ENCODE measurements at places on chromosomes 12 and 14.

DNA sequence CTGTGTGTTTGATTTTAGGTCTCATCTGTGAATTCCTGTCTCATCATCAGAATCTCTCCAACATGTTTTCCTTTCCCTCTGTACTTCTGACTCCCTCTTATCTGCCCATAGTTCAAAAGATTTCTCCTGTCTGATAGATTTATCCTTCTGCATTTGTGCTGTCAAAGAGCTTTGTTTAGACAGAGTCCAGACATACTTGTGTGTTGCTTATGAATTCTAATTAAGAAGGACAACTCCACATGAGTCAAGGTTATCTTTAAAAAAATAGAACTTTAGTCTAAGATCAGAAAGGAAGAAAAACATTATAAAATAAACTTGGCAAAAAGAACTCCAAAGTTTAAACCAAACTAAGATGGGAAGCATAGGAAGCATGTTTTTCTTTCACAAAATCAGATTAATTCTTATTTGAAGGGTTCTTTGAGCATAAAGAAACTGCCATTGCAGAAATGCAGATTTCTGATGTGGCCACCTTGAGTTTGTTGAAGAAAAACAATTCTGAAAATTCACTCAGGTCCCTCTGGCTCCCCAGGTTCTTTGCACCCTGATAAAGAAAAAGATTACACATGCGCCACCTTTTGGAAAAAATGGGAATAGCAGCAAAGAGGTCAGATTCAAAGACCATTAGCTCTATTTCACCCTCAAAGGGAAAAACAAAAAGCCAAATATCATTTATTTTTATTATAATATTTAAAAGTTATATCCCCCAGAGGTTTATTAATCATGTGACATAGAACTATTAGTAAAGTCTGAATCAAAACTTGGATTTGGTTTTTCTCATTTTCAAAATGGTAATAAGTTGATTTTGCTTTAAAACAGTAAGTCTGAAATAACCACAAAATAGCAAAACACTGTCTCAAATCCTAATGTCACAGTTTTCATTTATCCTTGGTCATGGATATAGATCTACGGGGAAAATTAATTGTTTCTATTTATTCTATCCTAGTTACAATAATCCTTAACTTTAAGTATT lies 143.7 kb upstream of the DCN start:
- no peak for DNase-seq

DNA sequence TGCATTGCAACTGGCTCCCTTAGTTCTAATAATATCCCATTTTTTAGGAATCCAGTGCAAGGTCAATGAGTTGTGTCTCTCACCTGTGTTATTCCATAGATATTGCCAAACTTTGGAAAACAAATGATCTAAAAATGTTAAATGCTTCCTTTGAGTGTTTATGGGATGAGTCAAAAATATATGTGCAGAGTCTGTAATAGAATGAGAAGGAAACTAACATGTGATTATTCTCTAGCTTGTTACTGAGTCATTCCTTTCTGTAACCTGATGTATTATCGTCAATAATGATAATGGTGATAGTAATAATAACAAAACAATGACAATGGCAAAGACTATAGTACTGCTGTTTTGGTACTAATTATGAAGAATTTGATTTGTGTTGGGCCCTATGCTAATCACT lies 11.5 kb downstream of the ACSS3 start:
- DNase-seq, result no peak

DNA sequence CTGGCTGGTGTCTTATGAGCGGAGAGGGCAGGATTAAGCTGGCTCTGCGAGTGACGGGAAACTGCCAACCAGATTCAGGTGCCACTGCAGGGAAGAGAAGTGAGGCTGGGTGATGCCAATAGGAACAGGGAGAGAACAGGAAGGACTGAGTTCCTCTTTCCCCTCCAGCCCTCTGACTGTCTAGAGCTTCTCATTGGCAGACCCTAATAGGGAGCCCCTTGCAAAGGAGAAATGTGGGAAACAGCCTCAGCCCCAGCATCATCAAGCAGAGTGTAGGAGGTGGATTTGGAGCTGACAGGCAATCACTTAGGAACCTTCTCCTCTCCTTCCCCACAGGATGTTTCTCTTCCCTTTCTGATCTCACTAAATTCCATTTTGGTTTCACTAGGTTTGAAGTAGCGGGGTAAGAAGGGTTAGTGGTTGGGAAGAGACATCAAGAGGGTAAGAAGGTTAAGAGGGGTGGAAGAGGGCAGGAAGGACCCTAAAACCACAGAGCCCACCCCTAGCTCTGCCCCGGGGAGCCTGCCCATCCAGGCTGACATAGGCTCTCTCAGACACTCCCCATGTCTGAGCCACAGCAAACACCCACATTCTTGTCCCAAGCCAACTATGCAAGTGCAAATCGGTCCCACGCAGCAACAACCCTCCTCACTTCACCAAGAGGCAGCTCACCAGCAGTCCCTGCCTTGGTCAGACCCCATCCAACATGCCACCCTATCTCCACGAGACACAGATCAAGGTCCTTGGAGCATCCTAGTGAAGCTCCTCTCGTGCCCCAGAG lies 111.1 kb downstream of the STAB2 start:
- no peak for DNase-seq

- no peak for DNase-seq
These were observed 22.9 kb upstream of the NR1H4 start for GRCh38 chr12:100450735-100451134.

GRCh38 chr12:76451528-76451927 lies 103.3 kb upstream of the BBS10 start:
- DNase-seq, result no peak

DNA sequence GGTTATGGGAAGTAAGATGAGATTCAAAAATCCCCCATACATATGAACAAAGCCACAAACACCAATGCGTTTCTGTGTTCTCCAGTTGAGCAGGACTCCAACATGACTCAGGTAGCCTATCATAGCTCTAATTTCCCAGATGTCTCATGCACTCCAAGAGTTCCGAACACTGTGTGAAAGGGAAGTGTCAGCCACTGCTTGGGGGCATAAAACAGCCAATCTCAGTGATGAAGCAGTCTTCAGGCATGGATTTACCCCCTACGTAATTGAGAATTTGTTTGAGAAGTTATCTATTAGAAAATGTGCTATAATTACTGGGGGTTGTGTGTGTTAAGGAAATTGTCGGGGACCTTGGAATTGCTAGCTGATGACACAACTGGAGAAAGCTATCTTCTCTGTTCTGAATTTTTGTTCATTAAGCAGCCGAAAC lies 153.9 kb upstream of the AVPR1A start:
- no peak for DNase-seq

- no peak for DNase-seq
These were observed 155.0 kb upstream of the RTL1 start for GRCh38 chr14:101058571-101058970.

DNA sequence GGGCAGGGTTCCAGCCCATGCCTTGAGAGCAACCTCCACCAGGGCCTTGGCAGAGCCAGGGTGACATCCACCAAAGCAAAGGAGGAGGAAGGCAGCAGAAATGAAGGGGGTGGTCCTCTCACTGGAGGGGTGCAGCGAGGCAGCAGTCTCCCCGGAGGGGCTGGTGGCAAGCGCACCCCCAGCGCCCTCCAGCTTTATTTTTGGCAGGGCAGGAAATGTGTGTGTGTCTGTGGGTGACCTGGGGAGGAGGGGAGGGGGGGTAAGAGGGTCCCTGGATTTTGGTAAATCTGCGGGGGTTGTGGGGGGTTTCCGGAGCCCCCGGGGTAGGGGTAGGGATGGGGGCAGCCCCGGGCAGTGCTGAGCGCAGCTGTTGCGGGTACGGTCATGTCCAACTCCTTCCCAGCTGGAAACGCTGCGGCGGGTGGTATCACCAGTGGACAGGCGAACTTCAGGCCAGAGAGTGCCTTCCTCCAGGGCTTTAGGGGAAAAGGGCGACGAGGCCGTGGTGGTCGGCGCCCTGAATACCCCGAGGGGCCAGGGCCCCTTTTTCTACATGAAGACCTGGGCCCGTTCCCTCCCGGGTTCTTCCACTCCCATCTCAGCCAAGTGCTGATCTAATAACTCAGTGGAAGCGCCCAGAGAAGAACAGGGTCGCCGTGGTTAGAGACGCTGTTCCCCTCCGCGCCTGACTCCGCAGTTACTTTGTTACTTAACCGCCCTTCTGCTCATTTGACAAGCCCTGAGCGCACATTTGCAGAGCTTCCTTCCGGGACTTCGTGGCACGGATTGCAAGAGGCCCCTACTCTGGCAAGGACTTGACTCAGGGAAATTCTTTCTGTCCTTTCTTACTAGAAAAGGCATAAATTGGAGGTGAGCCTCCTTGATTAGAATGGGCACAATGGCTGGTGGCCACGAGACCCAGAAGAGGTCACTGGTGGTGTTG lies 55.2 kb downstream of the FOS start:
- no peak for DNase-seq

DNA sequence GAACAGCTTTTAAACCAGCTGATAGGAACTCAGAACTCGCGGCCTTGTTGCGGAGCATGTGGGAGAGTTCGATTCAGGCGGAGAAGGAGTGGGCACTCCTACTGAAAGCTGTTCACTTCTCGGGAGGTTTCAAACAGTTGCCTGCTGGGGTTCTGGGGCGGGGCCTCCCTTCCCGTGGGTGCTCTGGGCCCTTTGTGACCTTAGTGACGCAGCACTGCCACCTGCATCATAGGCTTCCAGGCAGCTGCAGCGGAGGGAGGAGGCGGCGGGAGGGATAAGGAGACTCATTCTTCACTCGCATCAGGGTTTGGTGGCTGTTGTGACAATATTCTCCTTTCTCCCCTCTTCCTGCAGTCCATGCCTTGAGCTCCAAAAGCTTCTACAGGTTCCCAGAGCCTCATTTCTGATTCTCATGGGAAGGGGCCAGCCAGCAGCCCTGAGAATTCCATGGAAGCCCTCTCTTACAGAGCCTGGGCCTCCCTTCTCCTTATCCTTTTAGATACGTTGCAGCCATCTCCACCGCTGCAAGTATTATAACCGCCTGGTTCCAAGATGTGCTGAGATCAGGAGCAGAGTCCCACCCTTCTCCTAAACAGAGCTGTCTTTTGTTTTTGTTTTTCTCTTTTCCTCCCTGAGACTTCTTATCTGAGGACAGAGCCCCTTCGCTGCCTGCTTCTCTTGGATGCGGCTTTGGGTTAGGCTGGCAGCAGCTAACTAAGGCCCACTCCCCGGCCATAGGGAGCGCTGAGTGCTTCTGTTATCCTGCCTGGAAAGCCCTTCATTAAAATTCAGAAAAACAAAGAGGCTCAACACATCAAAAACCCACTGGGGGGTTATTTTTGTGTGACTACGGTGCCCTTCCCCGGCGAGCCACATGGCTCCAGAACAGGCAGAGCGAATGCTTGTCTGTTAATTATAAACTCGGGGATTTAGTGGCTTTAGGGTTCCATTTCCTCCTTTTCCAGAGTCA lies 67.6 kb upstream of the GPATCH2L start:
- DNase-seq, result no peak

DNA sequence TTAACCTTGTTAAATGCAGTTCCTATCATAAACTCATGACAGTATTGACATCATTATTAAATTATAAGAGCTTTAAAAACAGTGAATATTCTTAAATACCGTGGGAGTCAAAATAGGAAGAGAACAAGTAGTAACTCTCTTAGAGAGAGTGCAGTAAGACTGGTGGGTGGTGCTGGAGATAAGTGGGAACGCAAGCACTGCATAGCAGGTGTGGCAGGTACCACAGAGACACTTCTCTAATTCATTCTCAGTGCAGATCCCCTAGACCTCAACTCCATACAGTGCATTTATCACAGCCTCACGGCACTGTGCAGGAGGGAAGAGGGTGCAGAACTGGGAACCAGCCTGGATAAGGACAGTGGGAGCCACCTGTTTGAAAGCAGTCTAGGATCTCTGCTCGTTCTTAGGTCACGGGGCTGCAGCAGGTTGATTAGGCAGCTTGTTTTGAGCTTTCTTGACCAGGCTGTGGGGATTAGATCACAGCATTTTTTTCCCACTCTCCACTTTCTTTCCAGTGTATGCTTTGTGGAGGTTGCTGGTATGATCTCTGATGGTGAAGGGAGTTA lies 165.6 kb downstream of the PRKCH start:
- DNase-seq, result no peak

- no peak for DNase-seq
These were observed 136.5 kb upstream of the MYL2 start for GRCh38 chr12:111056618-111057521.

GRCh38 chr12:133204264-133204603 lies 22.9 kb downstream of the ZNF268 start:
- no peak for DNase-seq

Data from cortex of kidney (tissue), 1 donor.